NCI-H2227 treated with DMSO at 0.1 percent for 48 hours (cell line): ENCODE measurements at places on chromosomes 7 and 10.

GRCh38 chr7:39413636-39414223 is 152.5 kb upstream of the YAE1 start:
- no peak for DNase-seq

DNA sequence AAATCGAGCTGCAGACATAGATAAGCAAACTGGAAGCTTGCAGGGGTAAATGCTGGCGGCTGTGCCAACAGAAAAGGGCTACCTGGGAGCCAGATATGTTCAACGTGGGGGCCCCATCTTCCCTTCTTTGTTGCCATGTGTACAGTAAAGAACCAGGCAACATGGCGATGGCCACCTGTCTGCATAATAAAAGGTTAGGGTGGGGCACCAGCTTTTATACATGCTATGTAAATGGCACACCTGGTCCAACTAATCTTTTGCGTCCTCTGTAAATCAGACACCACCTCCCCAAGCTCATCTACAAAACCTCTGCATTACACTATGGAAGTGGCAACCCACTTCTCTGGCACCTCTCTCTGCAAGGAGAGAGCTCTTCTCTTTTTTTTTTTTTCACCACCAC is 13.9 kb downstream of the BUD31 start:
- no peak for DNase-seq

DNA sequence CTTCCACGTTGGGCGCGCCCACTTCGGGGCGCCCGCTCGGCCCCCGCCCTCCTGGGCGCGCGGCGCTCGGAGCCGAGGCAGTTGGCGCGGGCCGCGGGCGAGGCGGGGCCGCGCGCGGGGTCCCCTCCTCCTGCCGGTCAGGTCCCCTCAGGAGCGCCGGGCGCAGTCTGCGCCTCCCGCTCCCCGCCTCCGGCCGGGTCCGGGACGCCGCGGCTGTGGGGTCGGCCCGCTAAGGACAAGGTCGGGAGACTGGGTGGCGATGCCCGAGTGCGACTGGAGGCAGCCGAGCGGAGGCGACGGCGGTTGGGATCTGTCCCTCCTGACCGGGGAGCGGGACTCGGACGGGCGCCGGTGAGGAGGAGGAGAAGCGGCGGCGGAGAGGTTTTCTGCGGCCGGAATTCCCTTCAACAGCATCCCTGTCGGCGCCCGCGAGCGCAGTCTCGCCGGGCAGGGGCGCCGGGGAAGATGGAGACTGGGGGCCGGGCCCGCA is at the start of gene ATRNL1:
ATRNL1 (plus strand) TSS at position 80 of the 490 bp plus-strand sequence; CDS start at position 466, 386 bp downstream.
- peak; percentile 44 for DNase-seq

DNA sequence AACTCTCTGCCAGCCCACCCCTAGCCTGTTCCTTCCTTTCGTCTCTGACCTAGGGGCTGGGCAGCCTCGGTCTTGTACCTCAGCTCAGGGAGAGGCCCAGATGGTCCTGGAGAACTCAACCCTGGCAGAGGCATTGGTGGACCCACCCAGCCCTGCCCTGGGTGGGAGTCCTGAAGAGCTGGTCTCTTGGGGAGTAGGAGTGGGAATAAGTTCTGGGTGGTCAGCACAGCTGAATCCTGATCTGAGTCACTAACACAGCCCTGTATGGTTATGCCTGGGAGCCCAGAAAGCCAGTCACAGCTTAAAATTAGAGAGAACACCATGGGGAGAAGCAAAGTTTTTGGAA is 84.0 kb downstream of the SORBS1 start:
- no peak for DNase-seq

GRCh38 chr7:131231381-131232220 is 96.1 kb upstream of the MKLN1 start:
- no peak for DNase-seq

DNA sequence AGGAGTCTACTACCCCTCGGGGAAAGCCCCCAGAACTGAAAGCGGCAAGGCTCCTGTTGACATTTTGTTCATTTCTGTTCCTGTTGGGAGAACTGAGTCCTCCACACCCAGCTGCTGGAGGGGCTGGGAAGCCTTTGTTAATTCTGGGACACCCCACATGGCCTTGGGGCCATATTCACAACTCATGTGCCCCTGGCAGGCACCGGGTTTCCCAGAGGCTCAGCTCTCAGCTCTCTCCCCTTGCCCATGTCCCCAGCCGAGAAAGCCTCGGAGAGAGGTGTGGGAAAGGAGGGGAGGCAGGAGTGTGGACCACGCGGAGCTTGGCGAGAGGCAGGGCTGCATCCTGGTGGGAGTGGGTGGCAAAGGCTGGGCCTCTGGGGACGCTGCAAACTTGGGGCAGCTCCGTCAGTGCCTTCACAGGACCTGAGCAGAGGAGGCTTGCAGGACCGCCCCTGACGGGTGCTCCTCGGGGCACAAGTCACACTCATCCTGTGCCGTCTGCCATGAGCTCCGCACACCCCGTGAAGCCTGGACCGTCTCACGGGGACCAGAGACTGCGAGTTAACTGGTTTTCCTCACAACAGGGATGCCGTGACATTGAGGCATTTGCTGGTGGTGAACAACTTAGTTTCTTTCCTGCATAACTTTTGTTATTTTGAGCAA is 140.9 kb downstream of the DNAJB6 start:
- no peak for DNase-seq

DNA sequence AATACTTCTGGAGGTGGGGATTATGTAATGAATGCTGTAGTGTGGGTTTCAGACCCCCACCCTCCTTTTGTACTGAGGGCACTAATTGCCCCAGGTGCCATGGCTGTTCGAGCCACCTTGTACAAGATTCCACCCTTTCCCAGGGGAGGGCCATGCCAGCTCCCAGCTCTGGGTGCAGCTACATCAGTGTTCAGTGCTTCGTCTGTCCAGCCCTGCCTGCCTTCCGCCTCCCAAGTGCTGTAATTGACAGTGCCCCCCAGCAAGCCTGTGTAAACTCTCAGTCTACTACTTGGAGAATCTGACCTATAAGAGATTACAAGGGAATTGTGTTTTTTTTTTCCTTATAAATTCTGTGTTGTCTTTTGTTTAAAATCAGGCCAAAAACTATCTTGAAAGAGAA is 33.0 kb downstream of the GTF2I start:
- no peak for DNase-seq

- no peak for DNase-seq
These were observed 366.3 kb downstream of the DNAJB6 start for GRCh38 chr7:157703131-157703530.

DNA sequence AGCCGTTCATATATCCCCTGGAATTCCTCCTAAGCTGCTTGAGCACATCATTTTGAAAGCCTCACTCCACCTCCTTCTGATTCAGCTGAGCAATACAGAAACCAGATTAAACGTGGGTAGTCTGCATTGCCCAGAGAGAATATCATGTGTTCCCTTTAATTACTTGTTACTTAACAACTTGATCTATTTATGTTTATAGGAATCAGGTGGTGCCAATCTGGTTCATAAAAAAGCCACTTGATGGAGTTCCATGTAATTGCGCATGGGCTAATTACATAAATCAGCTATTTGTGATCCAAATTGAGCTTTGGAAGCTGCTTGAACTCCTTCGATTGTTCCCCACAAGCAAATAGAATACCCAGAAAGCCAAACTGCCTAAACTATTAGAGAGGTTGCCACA is 114.7 kb upstream of the ADCY1 start:
- no peak for DNase-seq

DNA sequence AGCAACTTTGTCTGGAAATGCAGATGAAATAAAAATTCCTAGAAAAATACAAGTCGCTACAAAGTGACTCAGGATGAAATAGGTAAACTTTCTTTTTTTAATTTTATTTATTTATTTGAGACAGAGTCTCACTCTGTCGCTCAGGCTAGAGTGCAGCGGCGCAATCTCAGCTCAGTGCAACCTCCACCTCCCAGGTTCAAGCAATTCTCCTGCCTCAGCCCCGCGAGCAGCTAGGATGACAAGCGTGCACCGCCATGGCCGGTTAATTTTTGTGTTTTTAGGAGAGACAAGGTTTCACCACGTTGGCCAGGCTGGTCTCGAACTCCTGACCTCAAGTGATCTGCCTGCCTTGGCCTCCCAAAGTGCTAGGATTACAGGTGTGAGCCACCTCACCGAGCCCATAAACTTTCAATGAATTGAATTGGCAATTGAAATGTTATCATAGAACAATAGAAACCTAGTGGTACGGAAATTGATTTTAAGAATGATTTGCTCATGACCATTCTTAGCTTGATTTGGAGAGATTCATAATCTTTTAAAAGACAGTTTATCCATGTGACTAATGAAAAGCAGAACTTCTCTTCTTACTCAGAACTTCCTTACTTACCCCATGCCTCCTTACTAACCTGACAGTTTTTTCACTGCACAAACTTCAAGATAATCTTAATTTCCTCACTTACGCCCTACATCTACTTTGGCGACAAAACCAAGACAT is 161.7 kb downstream of the FAM107B start:
- DNase-seq = no peak

DNA sequence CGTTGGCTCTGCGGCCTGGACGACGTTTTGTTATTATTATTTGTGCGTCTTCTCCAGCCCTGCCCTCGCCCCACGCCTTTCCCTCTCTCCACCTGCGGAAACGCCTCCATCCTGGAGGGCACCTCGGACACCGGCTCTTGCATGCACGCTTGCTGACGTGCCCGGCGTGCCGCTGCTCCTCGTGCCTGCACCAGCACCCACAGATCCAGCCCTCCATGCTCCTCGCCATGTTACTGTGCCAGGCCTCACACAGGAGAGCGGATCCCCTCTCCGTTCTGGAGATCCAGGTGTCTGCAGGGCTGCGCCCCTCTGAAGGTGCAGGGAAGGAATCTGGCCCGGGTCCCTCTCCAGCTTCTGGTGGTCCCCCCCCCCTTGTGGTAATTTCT is 373.9 kb upstream of the FOXK1 start:
- no peak for DNase-seq

DNA sequence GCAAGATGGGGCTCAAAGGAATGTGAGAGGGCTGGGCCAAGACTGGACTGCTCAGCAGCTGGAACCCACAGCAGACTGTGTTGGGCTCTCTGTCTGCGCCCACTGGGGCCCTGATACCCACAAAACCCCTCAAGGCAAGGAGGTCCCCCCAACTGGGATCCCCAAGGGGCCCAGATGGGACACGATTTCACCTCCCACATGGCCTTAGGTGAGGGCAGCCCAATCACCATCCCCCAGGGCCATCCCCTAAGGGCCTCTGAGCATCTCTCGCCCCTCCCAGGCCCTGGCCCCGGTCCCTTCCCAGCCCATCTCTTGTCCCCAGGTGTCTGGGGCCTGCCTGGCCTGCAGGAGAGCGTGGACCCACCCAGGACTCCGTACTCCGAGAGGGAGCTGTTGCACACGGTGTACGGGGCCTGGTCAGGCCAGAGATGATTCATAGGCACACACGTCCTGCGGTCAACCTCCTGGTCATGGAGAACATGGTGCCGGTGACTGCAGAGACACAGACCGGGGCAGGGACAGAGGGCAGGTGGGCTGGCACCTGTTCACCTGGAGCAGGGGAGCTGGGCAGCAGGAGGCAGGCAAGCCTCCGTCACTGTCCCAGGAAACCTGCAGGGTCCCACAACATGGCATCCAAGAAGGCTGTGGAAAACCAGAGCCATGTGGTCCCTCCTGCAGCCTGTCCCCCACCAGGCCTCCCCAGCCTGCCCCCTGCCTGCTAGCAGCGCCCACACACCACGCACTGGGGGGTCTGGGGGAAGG is 21.6 kb downstream of the OGDHL start:
- DNase-seq = no peak

DNA sequence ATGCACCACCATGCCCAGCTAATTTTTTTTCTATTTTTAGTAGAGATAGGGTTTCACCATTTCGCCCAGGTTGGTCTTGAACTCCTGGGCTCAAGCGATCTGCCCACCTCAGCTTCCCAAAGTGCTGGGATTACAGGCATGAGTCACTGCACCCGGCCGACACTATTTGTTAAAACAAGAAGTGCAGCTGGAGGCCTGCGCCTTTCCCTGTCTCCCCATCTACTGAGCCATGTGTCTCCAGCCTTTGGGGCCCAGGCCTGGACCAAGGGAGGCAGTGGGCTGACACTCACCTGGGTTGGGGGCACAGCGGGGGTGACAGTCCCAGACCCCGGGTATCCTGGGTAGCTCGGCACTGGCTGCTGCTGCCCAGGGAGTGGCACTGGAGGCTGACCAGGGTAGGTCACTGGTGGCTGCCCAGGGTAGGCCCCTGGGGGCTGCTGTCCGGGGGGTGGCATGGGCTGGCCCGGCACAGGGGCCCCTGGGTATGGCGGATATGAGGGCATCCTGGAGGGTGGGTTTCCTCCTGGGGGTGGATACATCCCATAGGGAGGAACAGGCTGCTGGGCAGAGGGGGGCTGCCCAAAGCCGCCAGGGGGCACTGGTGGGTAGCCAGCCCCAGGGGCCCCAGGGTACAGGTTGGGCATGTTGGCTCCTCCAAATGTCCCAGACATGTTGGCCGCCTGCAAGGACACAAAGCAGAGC is 36.3 kb downstream of the PLAC9 start:
- DNase-seq = no peak

DNA sequence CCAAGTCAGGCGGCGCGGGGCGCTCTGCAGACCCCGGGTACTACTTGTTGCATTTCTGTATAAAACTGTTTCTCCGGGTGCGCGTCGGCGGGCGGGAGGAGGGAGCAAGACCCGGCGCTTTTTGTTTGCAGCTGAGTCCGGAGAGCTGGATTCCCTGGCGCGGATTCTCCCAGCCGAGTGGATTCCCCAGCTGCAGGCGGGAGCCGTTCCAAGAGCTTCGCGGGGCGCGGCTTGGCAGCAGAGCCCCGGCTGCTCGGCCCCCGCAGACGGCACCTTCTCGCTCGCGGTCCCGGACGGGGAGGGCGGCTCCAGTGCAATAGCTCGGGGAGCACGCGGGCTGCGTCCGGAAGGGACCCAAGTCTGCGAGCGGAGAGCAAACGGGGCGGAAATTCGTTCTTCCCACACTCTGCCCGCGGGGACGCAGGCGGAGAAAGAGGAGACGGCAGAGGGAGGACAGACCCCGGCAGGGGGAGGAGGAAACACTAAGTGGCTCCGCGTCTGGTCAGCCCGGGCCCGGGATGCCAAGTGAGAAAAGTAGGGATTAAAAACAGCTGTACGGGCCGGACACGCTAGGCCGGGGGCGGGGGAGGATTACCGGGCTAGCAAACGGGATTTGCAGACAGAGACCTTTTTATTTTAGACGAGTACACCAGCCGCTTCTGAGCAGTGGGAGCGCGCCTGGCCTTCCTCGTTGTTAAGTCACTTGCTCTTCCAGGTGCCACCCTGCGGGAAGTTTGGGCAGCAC is at the start of gene TRIL:
TRIL (minus strand) TSS at position 96 of the 745 bp plus-strand sequence. CDS start 284 bp downstream, outside the sequence.
- DNase-seq = peak; percentile 61

DNA sequence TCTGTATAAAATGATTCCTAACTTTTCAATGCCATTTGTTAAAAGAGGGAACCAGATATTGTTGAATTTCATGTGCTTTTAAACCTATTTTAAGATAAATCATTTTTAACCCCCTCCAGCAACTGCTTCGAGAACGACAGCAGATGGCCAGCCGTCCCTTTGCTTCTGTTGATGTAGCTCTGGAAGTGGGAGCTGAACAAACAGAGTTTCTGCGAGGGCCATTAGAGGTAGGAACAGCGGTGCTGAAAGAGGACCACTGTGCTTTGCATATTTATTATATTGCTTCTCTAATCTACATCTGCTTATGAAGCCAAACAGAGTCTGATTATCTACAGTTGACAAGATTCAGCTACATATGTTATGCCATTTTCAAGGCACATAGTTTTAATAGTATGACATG is 545.9 kb downstream of the GFRA1 start:
- DNase-seq = no peak

- DNase-seq = no peak
These were observed 188.4 kb downstream of the POLR1F start for GRCh38 chr7:19520392-19520791.

GRCh38 chr7:44587843-44588711 is 6.0 kb upstream of the TMED4 start:
- no peak for DNase-seq
